Nephron progenitor cell (in vitro differentiated cells): ENCODE measurements at places on chromosomes 11 and 22.

DNA sequence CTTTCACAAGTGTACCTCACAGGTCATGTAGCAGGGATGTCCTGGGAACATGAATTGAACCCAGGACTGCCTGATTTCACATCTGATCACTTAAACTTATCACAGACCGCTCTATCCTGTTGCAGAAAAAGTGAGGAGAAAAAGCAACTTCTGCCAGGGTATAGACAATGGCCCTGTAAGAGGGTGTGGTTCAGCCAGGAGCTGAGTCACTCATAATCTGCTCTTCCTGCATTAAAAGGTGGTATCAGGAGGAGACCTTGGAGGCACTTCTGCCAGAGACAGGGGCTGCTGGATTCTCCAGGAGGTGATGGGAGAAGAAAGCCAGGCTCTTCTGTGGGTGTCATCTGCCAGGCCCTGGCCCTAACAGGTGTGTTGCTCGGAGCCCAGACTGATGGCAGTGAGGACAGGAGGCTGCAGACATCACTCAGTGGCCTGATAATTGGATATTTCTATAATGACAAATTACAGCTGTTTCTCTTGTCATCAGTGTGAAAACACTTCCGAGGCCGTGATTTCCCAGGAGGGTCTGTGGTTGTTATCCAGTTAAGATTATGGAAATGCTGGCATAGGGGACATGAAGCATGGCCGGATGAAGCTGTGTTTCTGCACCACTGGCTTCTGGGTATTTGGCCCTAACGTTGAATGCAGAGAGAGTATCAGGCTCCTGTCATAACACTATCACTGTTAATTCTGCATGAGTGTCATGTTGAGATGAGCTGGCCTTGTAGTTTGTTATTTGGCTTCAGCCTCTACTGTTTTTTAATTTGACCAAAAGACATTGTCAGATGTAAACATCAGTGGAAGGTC, 125.1 kb upstream of the ZBED5 start:
- no peak for DNase-seq

DNA sequence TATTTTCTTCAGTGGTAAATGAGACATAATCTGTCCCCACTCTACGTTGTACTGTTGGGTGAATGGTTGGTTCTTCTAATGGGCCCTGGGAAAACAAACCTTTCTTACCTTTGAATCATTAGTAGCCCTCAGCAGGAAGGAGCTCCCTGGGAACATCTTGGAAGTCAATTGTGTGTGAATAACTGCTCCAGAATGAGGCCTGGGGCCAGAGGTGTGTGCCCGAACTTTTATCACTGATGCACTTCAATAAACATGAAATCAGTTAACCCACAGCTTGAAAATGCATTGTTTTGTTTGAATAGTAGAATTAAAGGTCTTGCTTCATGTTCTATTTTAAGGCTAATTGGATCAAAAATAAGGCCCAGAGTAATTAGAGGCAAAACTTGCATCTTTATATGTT, 67.1 kb downstream of the NAV2 start:
- DNase-seq = no peak

DNA sequence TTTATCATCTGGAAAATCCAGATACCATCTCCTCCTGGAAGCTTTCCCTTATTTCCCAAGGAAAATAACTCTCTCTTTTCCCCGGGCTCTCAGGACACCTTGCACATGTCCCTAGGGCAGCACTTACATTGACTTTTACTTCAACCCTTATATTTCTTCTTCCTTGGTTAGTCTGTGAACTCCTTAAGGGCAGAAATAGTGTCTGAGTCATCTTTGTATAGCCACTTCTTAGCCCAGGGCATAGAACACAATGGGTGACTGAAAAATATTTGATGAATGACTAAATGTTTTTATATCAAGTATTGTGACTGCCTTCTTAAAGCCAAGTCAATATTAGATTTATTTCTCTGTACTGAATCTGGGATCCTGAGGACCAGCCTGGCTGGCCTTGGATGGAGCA, 45.4 kb upstream of the MYOD1 start:
- DNase-seq = no peak

- DNase-seq = no peak
Measured at GRCh38 chr11:261624-262023, 16.6 kb upstream of the NLRP6 start.

DNA sequence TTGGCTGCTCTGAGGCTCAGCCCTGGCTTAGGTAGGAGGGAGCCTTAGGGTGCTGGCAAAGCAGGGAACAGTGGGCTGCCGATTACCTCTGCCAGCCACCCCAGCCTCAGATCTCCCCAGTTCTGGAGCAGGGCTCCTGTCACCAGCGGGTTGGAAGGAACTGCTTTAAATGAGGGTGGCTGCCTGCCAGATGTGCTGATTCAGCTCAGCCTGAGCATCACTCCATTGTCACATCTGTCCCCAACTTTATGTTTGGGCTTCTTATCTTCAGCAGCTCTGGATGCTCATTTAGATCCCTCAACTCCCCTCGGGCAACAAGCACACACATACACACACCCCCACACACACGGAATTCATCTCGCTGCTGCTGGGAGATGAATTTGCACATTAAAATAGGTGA, 16.9 kb upstream of the ANKK1 start:
- DNase-seq = no peak

DNA sequence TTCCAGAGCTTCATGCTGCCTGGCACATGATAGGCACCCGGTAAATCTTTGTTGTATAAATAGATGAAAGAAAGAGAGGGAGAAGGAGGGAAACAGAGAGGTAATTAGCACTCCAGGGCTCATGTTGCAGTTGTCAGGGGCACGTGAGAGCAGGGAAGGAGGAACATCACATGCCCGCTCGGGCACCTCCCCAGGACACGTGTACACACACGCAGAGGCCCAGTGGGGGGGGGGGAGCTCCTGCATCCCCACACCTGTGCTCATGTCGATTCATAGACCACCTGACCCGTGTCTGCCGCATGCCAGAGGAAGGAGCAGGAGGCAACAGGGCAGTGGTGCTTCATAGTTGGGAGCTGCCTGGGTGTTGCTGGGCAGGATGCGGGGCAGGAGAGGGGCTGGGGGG, 37.1 kb upstream of the NNMT start:
- DNase-seq = no peak
